Stimulated activated CD8-positive, alpha-beta memory T cell treated with anti-CD3 and anti-CD28 coated beads, Interleukin-15, amount 100 ng/mL, for 48 hours (primary cell): ENCODE measurements at places on chromosomes 16 and 17.

DNA sequence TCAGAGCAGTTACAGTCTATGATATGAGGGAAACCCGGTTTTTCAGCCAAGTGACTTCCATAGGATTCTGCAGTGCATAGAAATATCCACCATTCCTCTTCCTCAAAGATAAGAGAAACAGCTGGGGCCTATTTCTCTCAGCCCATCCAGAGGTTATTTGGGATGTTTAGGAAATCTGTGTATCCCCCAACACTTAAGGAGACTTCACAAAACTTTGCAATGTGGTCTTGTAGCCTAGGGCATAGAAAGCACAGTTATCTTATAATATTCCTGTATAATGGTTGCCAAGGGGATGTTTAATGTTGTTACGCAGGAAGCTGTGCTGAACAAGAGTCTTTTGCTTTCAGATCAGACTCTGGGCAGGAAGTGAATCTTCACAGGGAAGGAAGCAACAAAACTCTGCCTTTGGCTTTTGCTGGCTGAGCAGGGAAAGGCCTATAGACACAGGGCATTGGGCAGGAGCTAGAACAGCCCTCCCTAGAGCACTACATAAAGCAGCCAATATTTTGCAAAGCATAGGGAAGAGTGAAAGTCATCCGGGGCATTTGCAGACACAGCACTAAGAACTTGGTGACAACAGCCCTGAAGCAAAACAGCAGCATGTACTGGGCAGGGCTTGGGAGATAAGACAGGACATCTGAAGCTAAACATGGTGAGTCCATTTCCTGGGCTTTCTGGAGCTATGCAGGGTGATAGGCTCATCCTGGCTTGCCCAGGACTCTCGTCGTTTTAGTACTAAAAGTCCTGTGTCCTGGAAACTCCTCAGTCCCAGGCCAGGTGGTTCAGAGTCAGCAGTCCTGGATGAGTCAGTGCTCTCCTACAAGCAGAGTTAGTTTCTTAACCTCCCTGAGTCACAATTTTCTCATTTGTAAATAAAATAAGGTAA is 18.7 kb upstream of the BEAN1 start:
- no peak for DNase-seq

GRCh38 chr17:65901394-65901793 is 290.5 kb downstream of the CEP112 start:
- no peak for DNase-seq

DNA sequence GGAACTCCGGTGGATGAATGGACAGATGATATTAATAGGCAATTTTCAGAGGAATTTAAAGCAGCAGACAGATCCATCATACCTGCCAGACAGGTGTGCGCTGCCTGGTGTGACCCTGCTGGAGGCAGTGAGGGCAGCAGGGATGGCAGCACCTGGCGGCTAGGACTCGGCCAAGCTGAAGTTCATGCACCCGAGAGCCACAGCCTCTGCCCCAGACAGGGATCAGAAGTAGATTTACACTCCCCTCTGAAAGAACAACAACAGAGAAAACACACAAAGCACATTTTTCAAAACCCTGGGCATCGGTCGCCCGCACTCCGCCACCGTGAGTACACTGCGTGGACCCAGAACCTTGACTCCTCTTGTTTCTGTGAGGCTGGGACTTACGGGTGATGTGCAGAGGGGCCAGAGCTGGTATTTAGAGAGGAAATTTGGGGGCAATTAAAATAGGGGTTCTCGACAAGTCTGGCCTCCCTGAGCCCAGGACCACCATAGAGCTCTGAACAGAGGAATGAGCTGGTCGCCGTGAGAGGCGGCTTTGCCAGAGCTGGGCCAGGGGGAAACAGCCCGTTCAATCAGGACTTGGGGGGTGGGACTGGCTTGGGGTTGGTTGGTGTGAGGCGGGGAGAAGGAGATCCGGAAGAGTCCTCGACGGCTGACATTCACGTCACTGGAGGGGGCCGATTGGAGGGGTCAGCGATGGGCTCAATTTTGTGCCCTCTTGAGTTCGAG is 101.0 kb downstream of the METRNL start:
- DNase-seq, result no peak

GRCh38 chr16:70269471-70269870 is 17.7 kb upstream of the EXOSC6 start:
- no peak for DNase-seq

DNA sequence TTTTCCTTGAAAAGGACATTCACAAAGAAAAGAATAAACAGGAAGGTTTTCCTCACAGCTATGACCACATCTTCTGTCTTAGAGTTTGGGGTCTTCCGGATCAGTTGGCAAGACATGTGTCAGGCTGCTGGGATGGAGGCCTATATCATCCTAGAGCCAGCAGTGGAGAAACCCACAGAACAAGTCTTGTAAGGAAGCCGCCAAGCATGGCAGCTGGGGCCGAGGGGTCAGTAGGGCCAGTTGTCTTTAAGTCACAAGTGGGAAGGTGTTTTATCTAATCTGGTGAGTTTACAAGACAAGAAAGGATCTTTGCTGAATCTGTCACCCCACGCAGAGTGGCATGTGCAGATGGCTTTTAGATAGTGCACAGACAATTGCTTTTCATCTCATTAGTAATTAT is 25.7 kb downstream of the SCNN1B start:
- no peak for DNase-seq
